Activated CD4-positive, alpha-beta T cell treated with anti-CD3 and anti-CD28 coated beads, Interleukin-2, amount 10 ng/mL, durations not matched to agents 7 days and 5 days (primary cell): ENCODE measurements at places on chromosomes 5 and 9. TPM values are rescaled to one million over a fixed set of nuclear protein-coding genes. Genes with fewer than 3 reads are reported as not detected.

ORM2 gene
- total RNA-seq = not detected

CSNK1A1 gene
- 199 TPM for total RNA-seq

- no peak for DNase-seq
Measured at GRCh38 chr9:85223506-85224125, 518.1 kb downstream of the AGTPBP1 start.

DNA sequence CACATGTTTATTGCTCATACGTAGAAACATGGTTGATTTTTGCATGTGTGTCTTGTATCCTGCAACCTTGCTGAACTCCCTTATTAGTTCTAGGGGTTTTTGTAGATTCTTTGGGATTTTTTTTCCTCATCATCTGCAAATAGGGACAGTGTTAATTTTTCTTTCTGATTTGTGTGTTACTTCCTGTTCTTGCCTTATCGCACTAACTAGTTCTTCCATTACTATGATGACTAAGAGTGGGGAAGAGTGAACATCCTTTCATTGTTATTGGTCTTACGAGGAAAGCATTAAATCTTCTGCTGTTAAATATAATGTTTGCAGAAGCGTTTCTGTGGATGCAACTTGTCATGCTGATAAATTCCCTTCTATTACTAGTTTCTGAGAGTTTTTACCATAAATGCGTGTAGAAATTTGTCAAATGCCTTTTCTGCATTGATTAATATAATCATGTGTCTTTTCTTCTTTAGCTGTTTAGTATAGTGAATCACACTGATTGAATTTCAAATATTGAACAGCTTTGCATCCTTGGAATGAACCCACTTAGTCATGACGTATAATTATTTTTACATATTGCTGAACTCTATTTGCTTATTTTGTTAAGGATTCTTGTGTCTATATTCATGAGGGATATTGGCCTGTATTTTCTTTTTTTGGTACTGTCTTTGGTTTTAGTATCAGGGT lies 32.1 kb upstream of the RNF130 start:
- DNase-seq = no peak

DNA sequence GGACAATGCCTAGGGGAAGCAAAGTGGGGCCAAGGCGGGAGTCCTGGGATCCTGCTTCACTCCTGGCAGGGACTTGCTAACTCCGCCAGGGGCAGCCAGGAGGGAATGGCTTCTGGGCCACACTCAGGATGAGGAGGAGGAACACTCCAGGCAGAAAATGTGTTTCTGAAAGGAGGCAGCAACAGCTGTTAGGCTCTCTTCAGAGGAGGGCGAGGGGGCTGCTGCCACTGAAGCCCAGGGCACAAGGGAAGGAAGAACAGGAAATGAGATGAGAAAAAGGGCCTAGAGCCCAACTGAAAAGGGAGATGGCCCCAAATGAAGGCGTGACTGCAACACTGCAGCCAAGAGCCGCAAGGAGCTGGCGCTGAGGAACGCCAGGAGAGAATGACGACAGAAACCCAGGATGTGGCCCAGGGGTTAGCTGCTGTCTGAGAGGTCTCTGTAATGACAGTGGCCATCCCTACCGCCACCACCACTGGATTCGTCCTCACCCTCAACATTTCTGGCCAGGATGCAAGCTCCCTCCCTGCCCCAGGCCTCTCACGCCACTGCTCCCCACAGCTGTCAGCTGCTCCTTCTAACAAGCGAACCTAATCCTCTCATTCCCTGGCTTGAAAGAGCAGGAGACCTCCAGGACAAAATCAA lies 15.8 kb downstream of the PSMB7 start:
- no peak for DNase-seq
